ENCODE measurements at places on chromosomes 5 and 9. TPM values are rescaled to one million over a fixed set of nuclear protein-coding genes. Genes with fewer than 3 reads are reported as not detected.

Gene CCIN
- not detected for total RNA-seq

Gene NHP2
- total RNA-seq: 125 TPM

Gene IFNA8
- not detected for total RNA-seq

Gene GARNL3
- 8.9 TPM for total RNA-seq

Gene ANGPTL2
- total RNA-seq: 55.8 TPM

Gene HACD4
- 1.7 TPM for total RNA-seq

Gene RABL6
- 48.4 TPM for total RNA-seq

Measured in right atrium auricular region (tissue), 2 donors.